Cardiac atrium fibroblast (primary cell): ENCODE measurements at places on chromosomes 3 and 15. TPM values are rescaled to one million over a fixed set of nuclear protein-coding genes. Genes with fewer than 3 reads are reported as not detected.

PPARG gene
- total RNA-seq, result 19.1 and 33.0 TPM in 2 replicates

SSUH2 gene
- not detected in 2 replicates for total RNA-seq

EMC7 gene
- total RNA-seq, result 43.0 and 68.5 TPM in 2 replicates

PLS1 gene
- 0.16 TPM in 1 of 2 replicates, not detected in the other for total RNA-seq

ZIC1 gene
- not detected in 2 replicates for total RNA-seq

CCR3 gene
- not detected in 2 replicates for total RNA-seq

CHRNA7 gene
- total RNA-seq, result under 0.01 and 0.54 TPM in 2 replicates

HCLS1 gene
- 2.3 and 5.0 TPM in 2 replicates for total RNA-seq

CSNK1G1 gene
- 9.4 and 10.7 TPM in 2 replicates for total RNA-seq

PRR20G gene
- total RNA-seq, result not detected in 2 replicates

CPA3 gene
- total RNA-seq, result not detected in 2 replicates

CLDN1 gene
- total RNA-seq, result 0.32 TPM in 1 of 2 replicates, not detected in the other

MEIS2 gene
- 59.9 and 67.9 TPM in 2 replicates for total RNA-seq

P2RY14 gene
- total RNA-seq, result not detected in 2 replicates

C3orf52 gene
- total RNA-seq, result 1.6 TPM in 2 replicates

CMSS1 gene
- 11.3 and 12.3 TPM in 2 replicates for total RNA-seq

IQCF5 gene
- total RNA-seq, result not detected in 2 replicates

FHIT gene
- 0.65 and 1.1 TPM in 2 replicates for total RNA-seq

FOXB1 gene
- total RNA-seq, result not detected in 2 replicates

NANOGP8 gene
- not detected in 2 replicates for total RNA-seq

GPR156 gene
- 0.49 and 3.4 TPM in 2 replicates for total RNA-seq

PLEKHO2 gene
- total RNA-seq, result 25.1 and 27.1 TPM in 2 replicates

CACNA2D3 gene
- 3.2 TPM in 2 replicates for total RNA-seq

RAB7A gene
- total RNA-seq, result 57.8 and 74.0 TPM in 2 replicates

GOLGA6L10 gene
- 0.49 TPM in 1 of 2 replicates, not detected in the other for total RNA-seq

PRTG gene
- total RNA-seq, result 1.3 and 5.8 TPM in 2 replicates

ULK4 gene
- 2.7 and 4.9 TPM in 2 replicates for total RNA-seq

RBP2 gene
- total RNA-seq, result not detected in 2 replicates

SAMMSON gene
- total RNA-seq, result 0.16 TPM in 1 of 2 replicates, not detected in the other

GRIP2 gene
- total RNA-seq, result under 0.01 TPM in 1 of 2 replicates, not detected in the other

TBCCD1 gene
- 11.6 and 15.7 TPM in 2 replicates for total RNA-seq

FBXW12 gene
- not detected in 2 replicates for total RNA-seq

CCDC51 gene
- 8.3 and 18.3 TPM in 2 replicates for total RNA-seq

MRPS25 gene
- 9.0 and 51.4 TPM in 2 replicates for total RNA-seq

SLC12A1 gene
- not detected in 2 replicates for total RNA-seq

GXYLT2 gene
- 35.3 and 43.3 TPM in 2 replicates for total RNA-seq

MCF2L2 gene
- total RNA-seq, result 0.16 and 0.18 TPM in 2 replicates

OR5K2 gene
- not detected in 2 replicates for total RNA-seq

ASB14 gene
- total RNA-seq, result not detected in 2 replicates

ATP2B2 gene
- total RNA-seq, result not detected in 2 replicates

ABHD2 gene
- 22.6 and 39.0 TPM in 2 replicates for total RNA-seq

SI gene
- total RNA-seq, result not detected in 2 replicates

TIMP4 gene
- 15.1 and 17.1 TPM in 2 replicates for total RNA-seq

ZNF385D gene
- 0.72 and 1.5 TPM in 2 replicates for total RNA-seq

MESP2 gene
- total RNA-seq, result 0.65 TPM in 1 of 2 replicates, not detected in the other

GP9 gene
- not detected in 2 replicates for total RNA-seq

GOLGA8J gene
- total RNA-seq, result not detected in 2 replicates

GHSR gene
- total RNA-seq, result not detected in 2 replicates

EHHADH gene
- 3.2 and 4.5 TPM in 2 replicates for total RNA-seq

CYP1A2 gene
- total RNA-seq, result not detected in 2 replicates
